ENCODE measurements at places on chromosomes 6 and 20.

- DNase-seq = no peak
Measured at GRCh38 chr6:152391179-152391880, 245.8 kb downstream of the SYNE1 start.

- no peak for DNase-seq
Measured at GRCh38 chr6:79385893-79386292, 151.3 kb downstream of the LCA5 start.

GRCh38 chr6:25042036-25042521 lies 106.3 kb upstream of the RIPOR2 start:
- DNase-seq = no peak

DNA sequence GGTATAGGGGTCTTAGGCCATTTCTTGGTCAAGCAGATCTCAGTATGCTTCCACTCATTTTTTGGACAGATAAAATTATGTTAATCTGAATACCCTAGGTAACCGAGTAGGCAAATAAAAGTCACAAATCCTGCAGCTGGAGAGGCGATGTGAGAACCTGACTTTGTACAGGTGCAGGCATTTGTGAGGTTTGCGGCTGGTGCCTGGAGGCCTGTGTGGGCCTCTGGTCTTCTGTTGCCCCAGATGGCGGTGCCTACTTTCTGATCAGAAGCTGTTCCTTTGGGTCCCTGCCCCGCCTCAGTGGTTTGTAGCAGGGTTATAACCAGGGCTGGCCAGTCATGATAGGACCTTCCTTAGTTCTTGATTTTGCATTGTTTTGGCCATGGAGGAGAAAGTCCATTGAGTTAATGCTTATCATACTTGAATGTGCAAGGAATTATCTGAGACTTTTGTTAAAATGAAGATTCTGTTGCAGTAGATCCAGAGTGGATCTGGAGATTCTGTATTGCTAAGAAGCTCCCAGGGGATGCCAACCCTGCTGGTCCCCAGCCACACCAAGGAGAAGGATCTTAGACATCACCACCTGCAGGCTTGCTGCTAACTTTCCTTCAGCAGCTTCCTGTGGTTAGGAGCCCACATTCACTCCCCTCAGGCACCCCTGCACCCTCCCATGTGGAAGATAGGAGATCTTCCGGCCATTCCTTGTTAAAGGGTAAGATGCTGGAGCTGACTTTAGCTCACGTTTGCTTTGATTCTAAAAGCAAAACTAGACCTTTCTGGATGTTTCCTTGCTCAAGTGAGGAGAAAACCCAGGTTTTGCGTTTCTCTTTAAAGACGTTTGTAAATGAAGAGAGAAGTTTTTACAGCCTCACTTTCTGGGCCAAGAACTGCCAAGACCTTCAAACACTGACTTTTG lies 50.7 kb downstream of the LRRC1 start:
- DNase-seq = no peak

GRCh38 chr6:30884521-30885480 lies 482 bp downstream of the DDR1 start:
- peak; percentile 71 for DNase-seq
